Suppressor macrophage (primary cell): ENCODE measurements at places on chromosomes 1 and 21.
A peak's percentile ranks its signal among the peaks of the same experiment; 100 is the strongest.

GRCh38 chr1:61220536-61220935 lies 138.2 kb downstream of the NFIA start:
- no peak for DNase-seq

DNA sequence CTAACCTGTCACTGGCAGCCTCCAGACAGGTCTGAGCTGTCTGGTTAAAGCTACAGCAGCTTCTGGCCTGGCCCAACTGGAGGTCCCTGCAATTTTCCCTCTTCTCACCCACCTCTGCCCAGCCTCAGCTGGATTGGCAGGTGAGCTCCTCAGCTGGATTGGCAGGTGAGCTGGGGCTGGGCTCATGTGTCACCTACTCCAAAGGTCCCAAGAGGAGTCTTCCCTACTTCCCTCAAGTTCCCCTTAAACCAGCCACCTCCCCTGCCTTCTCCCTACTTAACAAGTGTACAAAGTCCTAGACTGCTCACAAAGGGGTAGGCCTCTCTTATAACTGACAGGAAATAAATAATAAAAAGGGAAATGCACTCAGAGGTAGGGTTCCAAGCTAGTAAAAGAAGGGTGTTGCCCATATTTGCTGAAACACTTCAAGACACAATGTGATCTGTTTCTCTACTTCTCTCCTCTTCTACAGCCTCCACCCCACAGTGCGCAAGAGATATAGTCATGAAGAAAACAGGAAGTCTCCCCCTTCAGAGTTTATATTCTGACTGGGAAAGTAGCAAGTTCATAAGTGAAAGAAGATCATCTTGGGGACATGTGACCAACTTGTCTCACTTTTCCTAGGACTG lies at the start of gene GPA33:
GPA33 (minus strand) TSS at position 64 of the 629 bp plus-strand sequence. CDS start 90 bp downstream, outside the sequence.
- DNase-seq = peak; percentile 89

- no peak for DNase-seq
Measured at GRCh38 chr1:106268070-106268469, 788.4 kb upstream of the PRMT6 start.

DNA sequence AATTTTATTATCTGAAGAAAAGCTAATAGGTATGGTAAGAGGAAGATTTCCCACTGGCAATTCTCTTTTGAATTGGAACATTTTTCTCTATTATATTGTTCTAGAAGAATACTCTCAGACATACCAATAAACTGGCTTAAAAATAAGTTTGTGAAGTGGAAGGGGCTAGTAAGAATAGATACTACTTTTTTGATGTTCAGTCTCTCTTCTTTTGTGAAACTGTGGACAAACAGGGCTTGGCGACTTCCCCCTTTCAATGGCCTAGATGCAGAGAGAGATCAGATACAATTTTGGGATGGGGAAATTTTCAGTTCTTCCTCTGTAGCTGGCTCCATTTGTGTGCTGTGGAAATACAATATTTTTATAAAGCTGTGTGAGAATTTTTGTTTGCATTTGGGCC lies 2.5 kb downstream of the PBX1 start:
- peak; percentile 21 for DNase-seq

GRCh38 chr1:202837746-202838262 lies 27.1 kb downstream of the PCAT6 start:
- DNase-seq = peak; percentile 57

DNA sequence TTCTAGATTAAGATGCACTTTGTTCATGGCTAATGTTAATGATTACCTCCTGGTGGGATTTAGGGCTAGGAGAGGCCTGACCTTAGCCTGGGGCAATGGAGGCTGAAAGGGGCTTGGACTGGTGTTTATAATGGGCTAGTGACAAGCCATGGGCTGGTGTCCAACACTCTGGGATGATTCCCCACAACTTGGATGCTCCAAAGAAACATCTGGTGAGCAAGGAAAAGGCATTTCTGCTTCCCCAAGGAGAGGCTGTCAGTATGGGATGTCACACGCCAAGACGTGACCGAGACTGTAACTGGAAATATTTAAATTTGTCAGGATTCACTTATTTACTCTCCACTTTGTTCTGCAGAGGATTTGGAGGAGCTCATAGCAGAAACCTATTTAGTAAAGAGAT lies 45.2 kb downstream of the PTPRU start:
- no peak for DNase-seq

GRCh38 chr1:36157115-36157903 lies 1.3 kb downstream of the MAP7D1 start:
- no peak for DNase-seq

- no peak for DNase-seq
Measured at GRCh38 chr1:193486671-193487229, 300.3 kb upstream of the B3GALT2 start.

DNA sequence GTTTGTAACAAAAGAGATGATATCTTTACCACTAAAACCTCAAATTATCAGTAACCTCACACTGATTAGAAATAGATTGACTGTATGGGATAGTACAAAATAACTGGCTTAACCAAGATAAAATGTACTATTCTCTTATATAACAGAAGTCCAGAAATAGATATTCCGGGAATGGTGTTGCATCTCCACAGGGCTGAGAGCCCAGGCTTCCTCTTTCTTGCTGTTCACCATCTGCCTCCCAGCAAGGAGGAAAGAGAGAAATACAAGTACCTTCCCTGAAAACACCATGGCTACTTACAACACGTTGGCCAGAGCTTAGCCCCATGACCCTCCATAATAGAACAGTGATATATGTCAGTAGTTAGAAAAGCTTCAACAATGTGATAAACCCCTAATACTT lies 47.0 kb upstream of the KCNK1 start:
- DNase-seq = no peak

DNA sequence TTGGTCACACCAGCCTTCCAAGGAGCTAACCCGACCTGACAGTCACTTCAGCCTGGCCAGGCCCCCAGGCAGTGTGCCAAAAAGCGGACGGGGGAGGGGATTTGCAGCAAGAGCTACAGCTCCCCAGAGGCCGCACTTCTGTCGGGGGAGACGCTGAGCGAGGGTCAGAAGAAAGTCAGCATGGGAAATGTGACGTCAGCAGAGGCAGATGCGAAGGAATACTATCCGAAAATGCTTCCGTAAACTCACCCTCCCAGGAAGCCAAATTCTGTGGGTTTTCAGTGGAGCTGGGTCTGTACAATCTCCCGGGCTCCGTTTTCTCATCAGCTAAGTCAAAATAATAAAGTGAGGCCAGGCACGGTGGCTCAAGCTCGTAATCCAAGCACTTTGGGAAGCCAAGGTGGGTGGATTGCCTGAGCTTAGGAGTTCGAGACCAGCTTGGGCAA lies 28.5 kb upstream of the ECE1 start:
- no peak for DNase-seq

DNA sequence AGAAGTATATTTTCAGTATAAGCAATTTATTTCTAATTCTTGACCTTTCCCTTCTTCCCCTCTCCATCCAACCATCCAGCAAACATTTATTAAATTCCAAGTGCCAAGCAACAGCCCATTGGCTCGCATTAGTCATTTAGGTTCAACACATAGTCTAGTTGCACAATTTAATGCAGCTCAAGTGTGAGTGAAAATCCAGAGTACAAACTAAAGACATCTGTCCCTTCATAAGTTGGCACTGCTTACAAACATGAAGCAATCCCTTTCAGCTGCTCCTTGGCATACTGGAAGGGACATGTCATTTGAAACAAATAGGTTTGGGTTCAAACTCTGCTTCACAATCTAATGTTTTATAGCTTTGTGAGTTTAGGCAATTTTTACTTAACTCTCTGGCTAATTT lies 10.7 kb downstream of the CASQ2 start:
- no peak for DNase-seq

GRCh38 chr1:234735476-234735875 lies 125.5 kb upstream of the IRF2BP2 start:
- DNase-seq = no peak

DNA sequence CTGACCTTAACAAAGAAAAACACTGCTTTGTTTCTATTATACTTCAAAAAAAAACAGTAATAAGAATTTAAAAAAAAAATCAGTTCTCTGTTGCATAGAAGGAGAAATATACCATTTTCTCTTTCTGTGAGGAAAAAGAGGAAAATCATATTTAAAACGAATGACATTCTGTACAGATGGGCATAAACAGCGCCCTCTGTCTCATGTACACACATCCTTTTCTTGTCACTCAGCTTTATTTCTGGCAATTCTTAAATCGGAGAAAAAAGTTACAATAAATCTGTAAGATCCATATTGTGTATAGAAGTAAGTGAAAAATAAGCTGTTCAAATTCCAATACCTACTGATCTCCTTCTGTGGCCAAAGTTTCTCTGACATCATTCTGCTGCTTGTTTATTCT lies 245.4 kb downstream of the SMYD3 start:
- DNase-seq = no peak
